Natural killer cell (primary cell): ENCODE measurements at places on chromosomes 12 and 14. TPM values are rescaled to one million over a fixed set of nuclear protein-coding genes. Genes with fewer than 3 reads are reported as not detected.

TAS2R43 gene
- total RNA-seq = 4.5 TPM

PCK2 gene
- 9.8 TPM for total RNA-seq

TMCC3 gene
- 21.6 TPM for total RNA-seq

OR10A7 gene
- total RNA-seq = not detected

SLC10A1 gene
- not detected for total RNA-seq

SIX4 gene
- not detected for total RNA-seq

CCDC197 gene
- total RNA-seq = not detected

GALNT4 gene
- 14.3 TPM for total RNA-seq

MGAT2 gene
- total RNA-seq = 34.8 TPM

TMBIM6 gene
- total RNA-seq = 375 TPM

KRT74 gene
- total RNA-seq = 0.38 TPM

KLHDC1 gene
- total RNA-seq = 6.9 TPM

TAS2R9 gene
- total RNA-seq = not detected
